ENCODE measurements at places on chromosomes 2 and 18.
A peak's percentile ranks its signal among the peaks of the same experiment; 100 is the strongest.

DNA sequence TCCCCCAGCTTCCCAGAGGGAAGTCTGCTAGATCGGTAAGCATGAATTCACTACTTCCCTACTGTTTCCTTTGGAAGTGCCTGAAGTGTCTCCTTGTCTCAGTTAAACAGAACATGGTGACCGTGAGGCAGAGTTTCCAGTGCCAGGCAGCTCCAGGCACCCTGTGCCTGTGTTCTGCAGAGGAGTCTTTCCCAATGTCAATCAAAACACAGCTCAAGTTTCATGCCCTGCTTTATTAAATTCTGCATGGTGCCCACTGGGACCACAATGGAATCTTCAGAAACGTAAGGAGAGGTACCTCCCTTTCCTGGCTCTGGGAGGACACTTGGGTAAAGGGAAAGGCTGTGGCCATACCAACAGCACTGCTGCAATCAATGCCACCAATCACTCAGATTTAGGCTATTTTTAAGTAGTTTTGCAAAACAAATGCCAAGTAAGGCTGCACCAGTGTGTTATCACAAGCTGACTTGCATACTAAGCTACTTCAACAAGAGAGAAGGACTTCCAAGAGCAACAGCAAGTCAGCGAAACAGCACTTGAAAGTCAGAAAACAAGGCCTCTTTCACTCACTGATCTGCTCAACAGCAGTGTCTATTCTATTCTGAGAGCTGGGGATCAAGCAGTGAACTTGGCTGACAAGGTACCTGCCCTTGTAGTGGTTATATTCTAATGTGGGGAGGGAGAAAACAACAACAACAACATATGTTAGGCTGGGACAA, 14.9 kb downstream of the LPIN2 start:
- DNase-seq, result no peak

DNA sequence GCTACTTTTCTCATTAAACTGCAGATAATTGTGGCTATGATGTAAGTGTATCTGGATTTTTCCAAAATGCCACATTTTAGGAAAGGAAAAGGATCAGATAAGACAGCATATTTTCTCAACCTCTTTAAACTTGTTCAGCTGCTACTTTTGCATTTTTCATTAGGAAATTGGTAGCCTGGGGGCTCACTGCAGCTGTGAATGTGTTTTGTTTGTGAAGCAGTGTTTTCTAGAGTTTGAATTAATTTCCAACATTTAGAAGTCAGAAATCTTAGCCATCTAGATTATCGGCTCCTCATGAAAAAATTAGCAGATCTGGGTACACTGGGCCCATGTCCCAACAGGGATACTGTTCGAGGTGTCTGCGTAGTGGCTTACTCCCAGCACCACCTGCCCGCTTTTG, 56.3 kb upstream of the ZDBF2 start:
- DNase-seq, result no peak

GRCh38 chr2:24885221-24886125, 34.6 kb downstream of the ADCY3 start:
- DNase-seq, result no peak

- no peak for DNase-seq
These were observed 500.9 kb downstream of the BCL11A start for GRCh38 chr2:60052601-60053000.

GRCh38 chr2:175575346-175576258, 394.1 kb upstream of the ATP5MC3 start:
- no peak for DNase-seq

GRCh38 chr18:42298759-42299675, 344.0 kb downstream of the PIK3C3 start:
- peak; percentile 6 for DNase-seq

DNA sequence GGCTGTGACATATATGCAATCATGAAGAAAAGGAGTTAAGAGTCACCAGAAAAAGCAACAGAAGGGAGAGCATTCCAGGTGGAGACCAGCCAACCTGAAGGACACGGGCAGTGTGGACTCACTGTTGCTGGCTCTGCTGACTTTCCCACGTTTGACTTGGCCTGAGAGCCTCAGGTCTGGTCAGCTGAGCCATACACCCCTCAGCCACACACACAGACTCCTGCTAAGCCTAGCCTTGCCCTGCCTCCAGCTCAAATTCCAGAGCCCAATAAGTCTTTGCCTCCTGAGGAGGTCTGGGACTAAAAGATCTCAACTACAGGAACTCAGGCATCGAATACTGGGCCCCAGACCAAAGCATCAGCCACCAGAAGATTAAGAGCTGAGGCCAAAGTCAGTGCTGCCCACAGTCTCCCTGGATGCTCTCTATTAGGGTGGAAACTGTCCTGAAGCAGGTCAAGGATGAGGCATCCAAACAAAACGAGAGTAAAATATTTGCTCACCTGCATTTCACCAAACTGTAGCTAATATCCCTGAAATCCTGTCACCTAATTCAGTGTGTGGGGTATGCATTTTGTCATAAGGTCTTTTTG, 23.3 kb downstream of the CACNB4 start:
- no peak for DNase-seq

- DNase-seq, result no peak
These were observed 117.8 kb upstream of the LGALSL start for GRCh38 chr2:64336171-64336570.

- DNase-seq, result no peak
These were observed 352.2 kb downstream of the EN1 start for GRCh38 chr2:118495290-118495689.

DNA sequence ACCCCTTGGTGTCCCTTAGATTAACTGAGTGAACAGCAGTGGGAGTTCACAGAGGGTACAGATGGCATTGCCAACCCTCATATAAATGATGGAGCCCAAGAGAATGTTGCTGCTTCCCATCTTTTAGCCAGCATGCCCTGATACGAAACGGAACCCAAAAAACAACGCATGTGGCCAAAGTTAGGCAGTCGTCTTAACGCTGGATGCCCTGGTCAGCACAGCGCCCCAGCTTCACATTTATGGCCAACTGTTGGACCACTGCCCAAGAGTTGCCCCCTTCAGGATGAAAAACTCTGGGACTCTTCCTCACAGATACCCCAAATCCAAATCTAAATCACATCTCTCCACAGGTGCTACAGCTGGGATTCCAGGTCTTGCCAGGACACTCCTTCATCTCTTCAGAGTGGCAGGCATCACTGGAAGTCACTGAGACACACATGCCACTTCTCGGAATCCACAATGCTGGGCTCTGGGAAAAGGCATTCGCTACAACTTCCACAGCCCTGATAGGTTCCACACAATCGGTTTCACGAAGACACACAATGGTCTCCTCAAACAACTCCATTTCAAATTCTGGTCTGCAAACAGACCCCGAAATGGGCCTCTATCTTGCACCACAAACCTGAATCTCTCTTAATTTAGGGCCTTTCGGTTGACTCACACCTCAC, 44.6 kb downstream of the LONRF2 start:
- no peak for DNase-seq

- no peak for DNase-seq
These were observed 200.9 kb upstream of the ID2 start for GRCh38 chr2:8480915-8481314.
